ENCODE measurements at places on chromosomes 1 and 21. TPM values are rescaled to one million over a fixed set of nuclear protein-coding genes. Genes with fewer than 3 reads are reported as not detected.

Gene SLAMF7
- total RNA-seq = not detected

Gene OR2AK2
- total RNA-seq = not detected

Gene MUL1
- total RNA-seq = 33.3 TPM

Gene APOBEC4
- total RNA-seq = not detected

Gene ARTN
- total RNA-seq = 0.55 TPM

Gene NID1
- total RNA-seq = 108 TPM

Gene HLX
- total RNA-seq = 9.9 TPM

Gene THEM4
- 9.5 TPM for total RNA-seq

Gene VWA5B1
- total RNA-seq = not detected

Gene OR2L13
- not detected for total RNA-seq

- no peak for DNase-seq
- H3K4me1 ChIP-seq = peaks cover 2% of the 10 kb centered on the region
Measured at GRCh38 chr1:184399192-184399847, 12.5 kb downstream of the C1orf21 start.

- no peak for DNase-seq
- H3K27me3 ChIP-seq = peaks cover 3% of the 10 kb centered on the region
- no peak overlapping the region for H3K27ac ChIP-seq
- H3K4me1 ChIP-seq = peaks cover 40% of the 10 kb centered on the region
Measured at GRCh38 chr1:65407877-65408276, 12.6 kb upstream of the LEPR start.

- peaks cover 10% of the 10 kb centered on the region for H3K4me1 ChIP-seq
- no peak overlapping the region for H3K27ac ChIP-seq
- H3K27me3 ChIP-seq = no peaks in the 10 kb centered on the region
- no peaks in the 10 kb centered on the region for H3K36me3 ChIP-seq
- H3K4me3 ChIP-seq = no peak overlapping the region
Measured at GRCh38 chr1:193730017-193730416, 543.6 kb upstream of the B3GALT2 start.

GRCh38 chr1:19354531-19354981, 42.4 kb downstream of the SLC66A1 start:
- H3K4me3 ChIP-seq = no peak overlapping the region
- H3K4me1 ChIP-seq = no peaks in the 10 kb centered on the region
- H3K36me3 ChIP-seq = peaks cover 16% of the 10 kb centered on the region

- H3K4me3 ChIP-seq = no peak overlapping the region
- no peaks in the 10 kb centered on the region for H3K27me3 ChIP-seq
- no peaks in the 10 kb centered on the region for H3K36me3 ChIP-seq
- no peak overlapping the region for H3K27ac ChIP-seq
Measured at GRCh38 chr1:222000131-222000530, 258.2 kb upstream of the DUSP10 start.

GRCh38 chr1:66261364-66261763, 272.6 kb upstream of the SGIP1 start:
- DNase-seq = no peak
- H3K27ac ChIP-seq = peak overlapping the region; percentile 87
- 0 out of 2 replicates have a peak, but pooled peaks cover 5% of the 10 kb centered on the region for H3K36me3 ChIP-seq

- H3K36me3 ChIP-seq = peaks cover 1% of the 10 kb centered on the region
- no peaks in the 10 kb centered on the region for H3K27me3 ChIP-seq
- peaks cover 30% of the 10 kb centered on the region for H3K4me1 ChIP-seq
- no peak for DNase-seq
- H3K4me3 ChIP-seq = no peak overlapping the region
Measured at GRCh38 chr1:235408503-235408960, 41.3 kb downstream of the TBCE start.

DNA sequence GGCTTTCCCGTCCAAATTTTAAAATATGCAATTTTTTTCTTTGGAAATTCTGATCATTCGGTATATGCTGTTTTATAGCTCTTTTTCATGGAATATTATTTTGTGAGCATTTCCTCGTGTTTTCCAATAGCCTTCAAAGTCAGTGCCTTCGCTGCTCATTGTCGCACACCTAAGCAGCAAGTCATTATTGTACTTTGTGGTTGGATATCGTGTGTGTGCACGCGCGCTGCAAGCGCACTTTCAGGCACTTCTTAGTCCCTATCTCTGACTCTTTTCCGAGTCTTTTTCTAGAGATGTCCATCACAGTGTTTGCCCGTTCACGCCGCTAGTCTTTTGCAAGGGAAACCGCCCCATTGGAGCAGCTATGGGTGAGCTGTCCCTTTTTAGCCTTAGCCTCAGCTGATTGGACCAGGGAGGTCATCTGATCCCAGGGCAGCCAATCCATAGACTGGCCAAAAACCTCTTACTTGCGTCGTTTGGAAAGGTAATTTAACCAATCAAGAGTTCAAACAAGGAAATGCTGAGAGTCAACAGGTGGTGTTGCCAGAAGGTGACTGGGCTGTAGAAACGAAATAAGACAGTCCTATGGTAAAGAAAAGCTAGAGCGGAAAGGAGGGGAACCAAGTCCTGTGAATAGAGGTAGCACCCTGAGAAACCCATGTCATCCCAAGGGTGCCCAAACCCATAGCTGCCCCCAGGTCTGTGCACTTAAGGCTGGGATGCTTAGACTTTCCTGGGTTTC, 710 bp upstream of the HYI start:
- DNase-seq = peak; percentile 68
- H3K36me3 ChIP-seq = peaks cover 43% of the 10 kb centered on the region
- peak overlapping the region; percentile 89 for H3K4me3 ChIP-seq

DNA sequence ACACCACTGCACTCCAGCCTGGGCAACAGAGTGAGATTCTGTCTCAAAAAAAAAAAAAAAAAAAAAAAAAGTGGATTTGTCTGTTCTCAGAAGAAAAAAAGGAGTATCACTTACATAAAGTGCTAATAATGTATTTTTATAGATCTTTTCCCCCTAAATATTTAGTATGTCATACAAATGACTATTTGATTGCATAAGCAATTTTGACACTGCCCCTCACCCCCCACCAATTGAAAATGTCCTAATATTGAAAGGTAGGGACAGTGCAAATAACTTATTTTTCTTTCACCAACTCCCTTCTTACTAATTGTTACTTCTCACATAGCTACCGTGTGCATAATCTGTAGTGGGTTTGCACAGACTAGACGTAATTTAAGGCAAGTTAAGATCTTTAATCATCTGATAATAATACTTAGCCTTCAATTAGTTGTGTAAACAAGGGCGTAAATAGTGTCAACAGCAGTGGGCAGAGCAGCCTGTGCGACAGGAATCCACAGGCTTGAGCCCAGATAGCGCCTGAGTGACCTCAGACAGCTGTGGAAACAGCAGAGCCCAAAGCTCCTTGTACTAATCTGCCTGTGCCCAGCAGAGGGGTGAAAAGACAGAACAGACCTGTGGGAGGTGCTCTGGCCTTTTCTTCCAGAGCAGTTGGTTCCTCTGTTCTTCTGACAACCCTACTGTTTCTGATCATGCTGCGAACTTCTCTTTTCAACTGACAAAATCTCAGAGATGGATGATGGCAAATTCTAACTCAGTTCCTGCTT, 4.5 kb upstream of the IER5 start:
- no peak overlapping the region for H3K27ac ChIP-seq
- H3K27me3 ChIP-seq = peaks cover 4% of the 10 kb centered on the region
- no peak overlapping the region for H3K4me3 ChIP-seq
- DNase-seq = no peak

- peaks cover 22% of the 10 kb centered on the region for H3K4me1 ChIP-seq
- H3K4me3 ChIP-seq = no peak overlapping the region
- no peak for DNase-seq
- no peak overlapping the region for H3K27ac ChIP-seq
- peaks cover 45% of the 10 kb centered on the region for H3K27me3 ChIP-seq
Measured at GRCh38 chr1:22257290-22258275, 114.7 kb upstream of the WNT4 start.

- peaks cover 34% of the 10 kb centered on the region for H3K36me3 ChIP-seq
- no peaks in the 10 kb centered on the region for H3K27me3 ChIP-seq
- DNase-seq = no peak
- H3K4me3 ChIP-seq = no peak overlapping the region
Measured at GRCh38 chr1:16298653-16299052, 53.6 kb downstream of the FBXO42 start.

DNA sequence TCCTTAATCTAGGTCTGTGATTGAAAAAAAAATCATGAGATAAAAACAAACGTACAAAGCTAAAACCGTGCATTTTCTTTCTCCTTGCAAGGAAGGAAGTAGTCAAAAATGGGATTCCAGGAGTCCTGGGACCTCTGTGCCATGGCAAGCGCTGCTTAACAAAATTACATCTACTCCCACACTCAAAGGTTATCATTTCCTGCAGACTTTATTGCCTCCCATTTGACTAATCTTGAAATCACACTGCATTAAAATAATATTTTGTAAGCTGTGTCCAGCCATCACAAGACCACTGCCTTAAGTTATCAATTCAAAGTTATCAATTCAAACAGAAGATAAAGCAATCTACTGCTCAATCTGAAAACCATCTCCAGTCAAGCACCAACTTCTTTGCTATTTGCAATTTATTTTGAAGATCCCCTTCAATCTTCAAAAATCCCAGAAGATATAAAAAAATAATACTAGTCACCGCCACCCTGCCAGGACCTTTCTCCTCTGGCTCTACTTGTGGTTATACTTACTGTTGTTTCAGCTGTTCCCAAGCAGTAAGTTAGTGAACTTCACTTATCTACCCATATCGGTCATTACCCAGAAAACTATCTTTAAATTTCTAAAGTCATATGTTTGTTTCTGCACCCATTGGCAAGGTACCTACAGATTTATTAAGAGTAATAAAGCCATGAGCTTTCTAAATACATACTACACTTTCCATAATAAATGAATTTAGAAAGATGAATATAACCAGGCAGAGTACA, 38.1 kb upstream of the RAP1GAP start:
- no peak for DNase-seq
- H3K36me3 ChIP-seq = peaks cover 17% of the 10 kb centered on the region
- peaks cover 45% of the 10 kb centered on the region for H3K4me1 ChIP-seq
- H3K27ac ChIP-seq = no peak overlapping the region
- H3K27me3 ChIP-seq = no peaks in the 10 kb centered on the region

- H3K27me3 ChIP-seq = peaks cover 2% of the 10 kb centered on the region
- H3K36me3 ChIP-seq = no peaks in the 10 kb centered on the region
- no peak for DNase-seq
Measured at GRCh38 chr1:174764191-174764590, 235.6 kb upstream of the CACYBP start.

DNA sequence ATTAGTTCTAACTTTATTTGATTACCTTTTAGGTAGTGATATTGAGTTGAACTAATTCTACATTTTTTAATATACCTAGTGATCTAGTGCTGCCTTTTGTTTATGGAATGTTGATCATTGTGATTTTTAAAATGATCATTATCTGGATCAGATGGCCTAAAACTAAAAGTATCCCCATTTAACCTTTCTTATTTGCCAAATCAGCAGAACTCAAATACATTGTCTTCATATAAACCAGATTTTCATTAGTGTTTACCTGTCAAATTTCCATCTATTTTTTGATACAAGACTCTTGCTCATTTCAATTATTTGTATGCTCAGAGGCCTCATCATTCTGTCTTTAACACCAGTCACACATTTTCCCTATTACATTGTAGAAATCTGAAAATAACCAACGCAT, 441.2 kb downstream of the PTPRC start:
- H3K4me1 ChIP-seq = peaks cover 17% of the 10 kb centered on the region
- H3K4me3 ChIP-seq = no peak overlapping the region
- no peaks in the 10 kb centered on the region for H3K36me3 ChIP-seq
- H3K27me3 ChIP-seq = no peaks in the 10 kb centered on the region
- no peak for DNase-seq

- no peaks in the 10 kb centered on the region for H3K36me3 ChIP-seq
- H3K27ac ChIP-seq = no peak overlapping the region
- H3K4me1 ChIP-seq = no peaks in the 10 kb centered on the region
- DNase-seq = no peak
Measured at GRCh38 chr1:172220376-172220775, 200.1 kb upstream of the C1orf105 start.

DNA sequence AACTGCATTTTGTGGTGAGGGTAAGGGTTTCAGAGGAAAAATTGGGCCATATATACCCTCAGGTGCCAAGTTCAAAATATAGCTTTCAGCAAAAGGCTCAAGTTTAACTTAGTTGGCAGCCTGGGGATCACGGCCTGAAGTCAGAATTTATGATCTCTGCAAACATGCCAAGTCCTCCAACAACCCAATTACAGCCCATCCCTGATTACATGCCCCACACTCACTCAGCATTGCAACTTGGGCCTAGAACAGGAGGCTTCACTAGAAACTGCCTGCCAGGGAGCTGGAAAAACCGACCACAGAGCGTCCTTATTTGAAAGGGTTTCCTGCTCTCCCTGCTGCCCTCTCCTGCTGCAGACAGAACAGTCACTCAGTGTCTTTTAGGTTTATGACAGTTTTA, 12.4 kb downstream of the FYB2 start:
- H3K27ac ChIP-seq = no peak overlapping the region
- no peak for DNase-seq
- peaks cover 6% of the 10 kb centered on the region for H3K27me3 ChIP-seq
- no peak overlapping the region for H3K4me3 ChIP-seq
- H3K36me3 ChIP-seq = no peaks in the 10 kb centered on the region

DNA sequence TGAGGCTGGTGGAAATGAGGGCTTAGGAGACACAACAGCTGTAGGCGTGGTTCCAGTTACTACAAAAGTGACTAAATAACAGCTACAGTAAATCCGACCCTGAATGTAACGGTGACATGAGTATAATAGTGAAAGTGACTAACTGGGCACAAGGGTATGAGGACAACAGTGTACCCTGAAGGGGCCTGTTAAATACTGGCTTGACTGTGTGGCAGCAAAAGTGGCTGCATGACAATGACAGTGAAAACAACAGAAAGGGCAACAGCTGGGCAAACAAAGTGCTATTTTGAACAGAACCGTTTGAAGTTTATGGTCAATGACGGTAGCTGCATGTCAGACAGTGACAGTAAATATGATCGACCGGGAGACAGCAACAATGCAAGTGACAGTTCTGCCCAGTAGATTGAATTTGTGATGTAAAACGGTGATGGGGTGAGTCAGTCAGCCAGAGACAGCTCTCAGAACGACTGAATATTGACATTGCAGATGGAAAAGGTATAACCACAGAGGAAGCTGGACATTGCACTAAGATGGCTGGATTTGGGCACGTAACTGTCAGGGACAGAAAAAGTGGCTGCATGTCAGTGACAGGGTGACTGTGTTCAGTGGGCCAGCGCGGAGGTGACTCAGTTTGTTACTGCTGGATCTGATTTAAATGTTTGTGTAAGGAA, 1.2 kb upstream of the ZBTB40 start:
- peaks cover 58% of the 10 kb centered on the region for H3K4me1 ChIP-seq
- H3K27ac ChIP-seq = peak overlapping the region; percentile 50
- peaks cover 7% of the 10 kb centered on the region for H3K36me3 ChIP-seq
- H3K27me3 ChIP-seq = no peaks in the 10 kb centered on the region

GRCh38 chr1:81574408-81574807, 226.3 kb upstream of the ADGRL2 start:
- H3K27ac ChIP-seq = no peak overlapping the region
- no peaks in the 10 kb centered on the region for H3K27me3 ChIP-seq
- H3K4me1 ChIP-seq = peaks cover 6% of the 10 kb centered on the region
- no peak overlapping the region for H3K4me3 ChIP-seq
- DNase-seq = no peak

GRCh38 chr1:1359664-1360468, 1.5 kb upstream of the MXRA8 start:
- peak overlapping the region; percentile 93 for H3K27ac ChIP-seq
- H3K4me1 ChIP-seq = peaks cover 37% of the 10 kb centered on the region
- peaks cover 7% of the 10 kb centered on the region for H3K36me3 ChIP-seq
- DNase-seq = peak; percentile 72
- peaks cover 2% of the 10 kb centered on the region for H3K27me3 ChIP-seq

- no peak for DNase-seq
- H3K27ac ChIP-seq = no peak overlapping the region
- no peaks in the 10 kb centered on the region for H3K27me3 ChIP-seq
- no peaks in the 10 kb centered on the region for H3K4me1 ChIP-seq
- H3K4me3 ChIP-seq = no peak overlapping the region
- H3K36me3 ChIP-seq = no peaks in the 10 kb centered on the region
Measured at GRCh38 chr1:213772128-213773063, 215.4 kb upstream of the PROX1 start.

GRCh38 chr21:45535341-45536081, 6.7 kb downstream of the SLC19A1 start:
- H3K4me3 ChIP-seq = no peak overlapping the region
- no peaks in the 10 kb centered on the region for H3K36me3 ChIP-seq
- H3K27ac ChIP-seq = no peak overlapping the region
- H3K27me3 ChIP-seq = no peaks in the 10 kb centered on the region
